Karpas-422 (cell line): ENCODE measurements at places on chromosomes 4 and X.
A peak's percentile ranks its signal among the peaks of the same experiment; 100 is the strongest.

DNA sequence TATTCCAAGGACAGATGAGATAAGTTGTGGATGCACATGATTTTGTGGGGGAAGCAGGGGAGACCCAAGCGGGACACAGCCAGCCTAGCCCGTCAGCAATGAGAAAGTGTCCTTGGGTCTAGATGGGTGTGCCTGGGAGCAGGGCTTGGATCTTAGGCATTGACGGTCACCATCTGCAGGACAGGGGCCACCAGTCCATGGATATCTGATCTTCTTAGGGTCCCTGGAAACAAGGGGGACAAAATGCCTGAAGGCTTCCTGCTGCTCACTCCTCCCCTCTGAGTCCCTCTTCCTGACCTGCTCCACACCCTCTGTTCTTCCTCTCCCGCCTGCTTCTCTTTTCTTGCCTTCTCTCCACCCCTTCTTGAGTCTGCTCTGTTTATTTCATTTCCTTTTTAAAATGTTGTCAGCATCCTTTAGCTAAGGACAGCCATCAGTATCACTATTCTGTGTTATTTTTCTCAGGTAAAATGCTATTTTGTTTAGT, 298.4 kb downstream of the RAPGEF2 start:
- no peak for DNase-seq

GRCh38 chr4:1842993-1843448, 12.9 kb downstream of the LETM1 start:
- no peak for DNase-seq

- DNase-seq, result no peak
Measured at GRCh38 chrX:101229170-101229569, 9.6 kb downstream of the DRP2 start.

DNA sequence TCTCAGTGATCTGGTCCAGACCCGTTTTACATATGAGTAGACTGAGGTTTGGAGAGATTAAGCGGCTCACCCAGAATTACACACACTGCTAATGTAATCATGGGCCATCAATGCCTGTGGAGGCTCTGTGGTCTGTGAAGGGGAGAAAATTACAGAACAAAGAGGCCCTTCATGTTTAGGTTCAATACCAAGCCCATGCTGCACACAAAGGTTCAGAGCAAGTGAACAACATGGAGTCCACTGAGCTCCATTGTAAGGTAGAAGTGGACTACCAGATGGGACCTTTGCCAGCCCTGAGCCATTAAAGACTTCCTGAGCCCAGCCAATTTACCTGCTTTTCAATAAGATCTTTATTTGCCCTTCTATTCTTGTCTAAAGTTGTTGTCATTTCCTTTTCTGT, 109.8 kb downstream of the LUZP4 start:
- DNase-seq, result no peak

GRCh38 chr4:76087007-76087769, 12.7 kb downstream of the ART3 start:
- no peak for DNase-seq

DNA sequence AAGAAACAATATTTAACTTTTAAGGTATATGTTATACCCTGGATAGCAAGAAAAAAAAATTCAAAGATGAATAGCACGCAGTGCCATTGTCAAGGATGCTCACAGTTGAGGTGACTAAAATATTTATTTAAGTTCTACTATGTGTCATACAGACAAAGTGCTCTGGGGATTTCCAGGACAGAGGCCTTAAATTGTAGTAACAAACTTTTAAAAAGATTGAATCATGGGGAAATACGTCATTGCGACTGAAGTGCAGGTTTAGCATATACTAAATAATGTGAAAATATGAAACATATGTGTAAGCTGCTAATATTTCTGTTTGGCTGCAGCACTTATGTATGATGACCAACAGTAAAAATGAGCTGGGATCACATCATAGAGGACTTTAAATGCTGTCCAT, 748.0 kb upstream of the PCDH7 start:
- DNase-seq, result no peak

GRCh38 chr4:13244444-13244843, 239.7 kb downstream of the RAB28 start:
- DNase-seq, result no peak

GRCh38 chr4:26308568-26308967, 12.2 kb upstream of the RBPJ start:
- no peak for DNase-seq

- DNase-seq, result no peak
Measured at GRCh38 chr4:141739636-141740035, 103.3 kb downstream of the IL15 start.

GRCh38 chr4:14874990-14875389, 127.3 kb upstream of the CPEB2 start:
- DNase-seq, result no peak

DNA sequence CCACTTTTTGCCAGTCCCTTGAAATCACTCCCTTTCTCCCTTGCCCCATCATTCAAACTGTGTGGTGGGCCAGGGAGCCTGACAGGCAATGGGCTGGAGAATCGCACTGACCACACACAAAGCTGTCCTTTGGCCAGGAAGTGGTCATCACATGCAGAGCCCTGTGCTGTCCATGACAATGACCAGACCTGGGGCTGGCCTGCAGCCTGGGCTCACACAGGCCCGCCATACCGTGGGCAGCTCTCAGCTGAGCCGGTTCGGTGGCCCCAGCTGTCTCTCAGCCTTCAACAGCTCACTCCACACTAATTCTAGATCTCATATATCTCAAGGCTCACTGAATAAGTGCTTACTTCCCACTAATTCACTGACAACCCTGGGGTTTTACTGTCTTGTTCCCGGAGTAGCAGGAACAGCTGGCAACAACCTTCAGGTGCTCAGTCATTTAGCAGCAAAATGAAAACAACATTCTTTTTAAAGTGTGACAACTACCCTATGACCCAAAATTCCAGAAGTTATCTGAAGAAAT, 48.0 kb downstream of the USP46 start:
- no peak for DNase-seq

DNA sequence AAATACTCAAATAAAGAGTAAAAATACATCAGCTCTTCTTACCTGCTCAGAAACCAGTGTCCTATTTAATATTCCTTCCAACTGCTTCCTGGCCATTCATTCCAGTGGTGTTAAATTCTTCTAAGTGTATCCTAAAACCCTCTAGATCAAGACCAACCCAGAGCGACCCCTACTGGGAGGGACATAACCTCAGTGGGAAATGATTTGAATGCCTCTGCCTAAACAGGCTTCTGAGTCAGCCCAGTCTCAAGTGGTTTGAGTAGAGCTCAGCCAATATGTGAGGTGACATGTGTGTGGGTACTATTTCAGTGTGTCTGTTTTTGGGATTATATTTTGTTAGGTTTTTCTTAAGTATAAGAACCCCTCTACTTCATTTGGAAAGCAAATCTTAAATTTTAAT, 133.6 kb upstream of the ARHGEF9 start:
- DNase-seq, result peak; percentile 58

GRCh38 chr4:48012824-48013223, 3.7 kb downstream of the CNGA1 start:
- DNase-seq, result no peak

- DNase-seq, result peak; percentile 66
Measured at GRCh38 chr4:174365018-174365587, 81.4 kb downstream of the CEP44 start.

GRCh38 chr4:3525532-3526430, 6.4 kb downstream of the LRPAP1 start:
- DNase-seq, result peak; percentile 30

DNA sequence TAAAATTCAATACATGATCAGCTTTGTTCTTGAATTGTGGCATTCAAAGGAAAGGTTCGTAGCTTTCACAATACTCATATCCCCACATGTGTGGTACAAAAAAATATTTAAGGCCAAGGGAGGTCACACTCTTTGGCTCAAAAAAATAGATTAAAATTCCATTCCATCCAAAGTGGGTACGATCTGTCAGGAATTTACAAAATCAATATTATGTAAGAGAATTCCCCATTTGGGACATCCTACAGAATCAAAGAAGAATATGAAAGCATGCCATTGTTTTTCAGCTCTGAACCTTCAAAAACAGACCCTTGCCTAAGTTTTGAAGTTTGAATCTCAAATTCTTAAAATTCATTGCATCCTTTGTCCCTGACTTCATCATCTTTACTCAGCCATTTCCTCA, 85.8 kb downstream of the MID1 start:
- no peak for DNase-seq

DNA sequence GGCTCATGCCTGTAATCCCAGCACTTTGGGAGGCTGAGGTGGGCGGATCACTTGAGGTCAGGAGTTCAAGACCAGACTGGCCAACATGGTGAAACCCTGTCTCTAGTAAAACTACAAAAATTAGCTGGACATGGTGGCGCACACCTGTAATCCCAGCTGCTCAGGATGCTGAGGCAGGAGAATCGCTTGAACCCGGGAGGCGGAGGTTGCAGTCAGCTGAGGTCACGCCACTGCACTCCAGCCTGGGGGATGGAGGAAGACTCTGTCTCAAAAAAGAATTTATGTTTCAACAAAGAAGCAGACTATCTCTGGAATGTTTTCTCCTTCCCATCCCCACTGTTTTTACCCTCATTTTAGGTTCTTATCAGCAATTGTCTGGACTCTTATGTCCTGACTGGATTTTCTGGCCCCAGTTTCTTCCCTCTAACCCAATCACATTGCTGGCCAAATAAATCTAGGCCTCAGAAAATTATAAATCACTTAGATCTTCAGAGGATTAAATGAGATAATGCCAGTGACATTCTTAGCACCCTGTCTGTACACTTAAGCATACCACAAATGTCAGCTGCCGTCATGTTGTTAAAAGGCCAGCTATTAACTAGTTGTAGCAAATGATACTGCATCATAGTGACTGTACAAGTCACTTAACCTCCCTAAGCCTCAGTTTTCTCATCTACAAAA, 44.9 kb upstream of the PRSS48 start:
- DNase-seq, result no peak

DNA sequence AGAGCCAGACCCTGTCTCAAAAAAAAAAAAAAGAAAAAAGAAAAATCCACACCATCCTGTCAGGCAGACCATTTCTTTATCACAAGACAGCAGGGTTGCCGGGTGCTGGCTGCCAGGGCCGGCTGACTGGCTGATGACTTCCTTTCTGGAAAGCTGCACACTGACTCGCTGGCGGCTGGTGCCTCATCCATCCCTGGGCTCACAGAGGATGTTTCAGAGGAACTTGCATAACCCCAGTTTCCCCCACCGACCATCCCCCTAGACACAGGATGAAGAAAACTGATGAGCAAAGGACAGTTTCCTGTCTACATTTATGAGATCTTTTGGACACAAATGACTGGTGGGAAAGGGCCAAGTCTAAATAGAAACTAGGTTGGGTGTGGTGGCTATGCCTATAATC, 14.1 kb downstream of the HPSE start:
- no peak for DNase-seq

GRCh38 chr4:153204247-153204671, at the start of gene TRIM2:
TSS of gene TRIM2 (plus strand) at chr4:153204443. CDS start at chr4:153204531, 88 bp downstream.
- peak; percentile 48 for DNase-seq

DNA sequence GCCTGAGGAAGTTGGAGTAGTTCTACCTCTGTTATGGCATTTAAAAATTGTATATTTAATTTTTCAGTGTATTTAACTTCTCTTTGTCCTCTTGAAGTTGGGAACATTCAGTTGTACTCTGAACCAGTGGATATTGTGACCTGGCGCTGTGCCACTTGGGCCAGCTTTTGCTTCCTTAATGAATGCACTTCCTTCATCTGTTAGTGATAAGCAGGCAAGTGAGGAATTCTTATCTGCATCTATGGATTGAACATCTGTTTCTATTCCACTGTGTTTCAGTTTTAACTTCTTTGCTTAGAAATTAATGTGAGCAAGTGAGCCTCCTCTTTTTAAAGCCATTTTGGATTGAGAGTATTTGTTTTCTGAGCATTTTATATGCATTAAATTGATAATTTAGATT, 128.3 kb downstream of the UCHL1 start:
- DNase-seq, result no peak

DNA sequence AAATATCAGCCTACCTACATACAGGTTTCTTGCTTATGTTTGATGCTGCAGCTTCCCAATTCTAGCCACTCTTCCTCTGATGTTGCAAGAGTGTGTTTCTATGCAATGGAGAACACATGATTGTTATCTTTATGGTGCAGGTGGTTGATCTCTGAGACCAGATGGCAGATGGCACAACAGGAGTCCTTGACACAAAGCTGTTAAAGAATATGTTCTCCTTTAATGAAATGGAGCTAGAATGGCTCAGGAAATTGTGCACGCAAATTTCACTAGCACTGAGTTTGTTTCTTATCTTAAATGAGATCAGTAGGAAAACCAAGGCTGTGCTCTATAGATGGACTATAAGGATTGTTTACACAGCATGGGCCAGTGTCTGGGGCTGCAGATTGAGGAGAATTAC, 29.9 kb upstream of the TTC29 start:
- no peak for DNase-seq

GRCh38 chr4:151952711-151953254, 192.0 kb upstream of the GATB start:
- no peak for DNase-seq

DNA sequence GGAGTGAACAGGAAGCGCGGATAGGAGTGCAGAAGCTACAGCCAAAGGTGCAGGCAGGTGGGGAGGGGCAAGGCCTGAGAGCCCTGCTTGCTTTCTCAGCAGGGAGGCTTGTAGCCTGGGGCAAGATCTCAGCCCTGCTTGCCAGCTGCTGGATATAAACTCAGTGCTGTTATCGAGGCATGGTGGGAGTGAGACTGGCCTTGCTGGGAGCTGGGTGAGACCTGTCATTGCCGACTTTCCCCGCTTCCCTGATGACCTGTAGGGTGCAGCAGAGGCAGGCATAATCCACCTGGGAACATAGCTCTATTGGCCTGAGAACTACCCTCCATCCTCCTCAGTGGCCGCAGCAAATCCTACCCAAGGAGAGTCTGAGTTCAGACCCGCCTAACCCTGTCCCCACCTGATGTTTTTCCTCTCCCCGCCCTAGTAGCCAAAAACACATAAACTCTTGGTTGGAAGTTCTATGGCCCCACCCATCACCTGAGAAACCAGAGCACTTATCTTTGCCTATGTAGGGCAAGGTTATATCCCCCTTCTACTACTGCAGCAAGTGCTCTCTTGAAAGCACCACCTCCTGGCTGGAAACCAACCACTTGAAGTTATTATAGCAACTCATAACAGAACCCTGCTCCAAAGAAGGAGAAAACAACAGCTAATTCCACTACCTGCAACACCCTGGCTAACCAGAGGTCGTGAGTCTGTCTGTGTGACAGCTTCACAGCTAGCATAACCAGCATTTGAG, 80.7 kb downstream of the FHIP1A start:
- no peak for DNase-seq

GRCh38 chr4:79759793-79760192, 313.2 kb downstream of the ANTXR2 start:
- no peak for DNase-seq

GRCh38 chrX:139844163-139844562, 88.7 kb downstream of the ATP11C start:
- no peak for DNase-seq

DNA sequence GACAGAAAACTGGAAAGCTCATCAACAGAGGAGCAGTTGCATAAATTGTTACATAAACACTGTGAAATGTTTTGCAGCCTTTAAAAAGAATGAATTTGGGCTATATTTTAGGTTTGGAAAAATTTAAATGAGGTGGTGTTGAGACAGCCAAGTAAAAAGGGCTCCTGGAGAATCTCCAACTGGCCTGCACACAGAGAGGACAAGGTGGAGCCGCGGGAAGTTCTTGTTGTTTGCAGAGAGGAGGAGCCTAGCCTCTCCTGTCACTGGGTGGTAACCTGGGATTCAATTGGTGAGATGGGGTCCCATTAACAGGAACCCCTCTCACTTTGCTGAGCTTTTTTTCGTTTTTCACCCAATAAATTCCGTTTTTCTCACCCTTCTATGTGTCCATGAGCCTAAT, 13.4 kb downstream of the GIMD1 start:
- no peak for DNase-seq
